GM13976 (cell line): ENCODE measurements at places on chromosomes 1 and 21.

GRCh38 chr1:206900149-206900548 lies 2.9 kb downstream of the IL24 start:
- DNase-seq = no peak

DNA sequence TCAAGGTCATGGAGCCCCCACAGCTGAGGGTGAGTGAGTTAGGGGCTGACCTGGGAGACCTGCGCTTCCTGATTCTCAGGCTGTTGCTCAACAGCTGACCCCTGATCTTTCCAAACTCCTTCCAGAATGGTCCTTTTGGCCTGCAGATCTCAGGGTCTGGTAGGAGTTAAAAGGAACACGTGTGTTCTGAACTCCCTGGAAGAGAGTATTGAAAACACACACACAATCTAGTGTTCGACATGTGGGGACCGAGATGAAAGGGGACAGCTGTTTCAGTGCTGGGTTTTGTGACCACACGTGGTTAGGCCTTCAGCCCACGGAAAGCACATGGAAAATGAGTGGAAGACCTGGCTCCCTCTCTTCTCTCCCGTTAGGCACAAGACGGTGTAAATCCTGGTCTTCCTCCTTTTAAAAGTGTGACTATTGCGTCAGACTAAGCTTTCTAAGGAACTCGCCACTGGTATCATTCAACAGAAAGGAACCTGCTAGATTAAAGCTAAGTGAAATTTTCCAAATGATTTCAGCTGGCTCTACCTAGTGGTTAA lies 49.6 kb downstream of the RUNX1 start:
- no peak for DNase-seq

GRCh38 chr1:227321035-227321434 lies 2.7 kb upstream of the CDC42BPA start:
- no peak for DNase-seq

- peak; percentile 96 for DNase-seq
Observed at GRCh38 chr1:156500793-156501506, 375 bp upstream of the MEF2D start.

- no peak for DNase-seq
Observed at GRCh38 chr1:232045139-232045994, 418.8 kb downstream of the DISC1 start.

DNA sequence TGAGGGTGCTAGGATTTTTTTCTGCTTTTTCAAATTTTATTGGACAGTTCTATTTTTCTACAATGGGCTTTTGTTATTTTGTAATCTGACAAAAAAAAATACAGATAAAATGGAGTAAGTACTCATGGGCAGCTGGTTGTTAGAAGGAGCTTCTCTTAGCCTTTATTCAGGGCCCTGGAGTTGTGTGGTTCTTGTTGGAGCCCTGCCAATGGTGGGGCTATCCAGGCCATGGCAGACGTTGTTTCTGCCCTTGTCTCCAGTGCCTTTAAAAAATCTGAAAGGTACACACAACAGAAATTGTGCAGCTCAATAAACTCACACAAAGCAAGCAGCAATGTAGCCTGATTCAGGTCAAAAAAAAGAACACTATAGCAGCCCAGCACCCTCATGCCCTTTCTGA lies 153.5 kb upstream of the GALNT2 start:
- no peak for DNase-seq

DNA sequence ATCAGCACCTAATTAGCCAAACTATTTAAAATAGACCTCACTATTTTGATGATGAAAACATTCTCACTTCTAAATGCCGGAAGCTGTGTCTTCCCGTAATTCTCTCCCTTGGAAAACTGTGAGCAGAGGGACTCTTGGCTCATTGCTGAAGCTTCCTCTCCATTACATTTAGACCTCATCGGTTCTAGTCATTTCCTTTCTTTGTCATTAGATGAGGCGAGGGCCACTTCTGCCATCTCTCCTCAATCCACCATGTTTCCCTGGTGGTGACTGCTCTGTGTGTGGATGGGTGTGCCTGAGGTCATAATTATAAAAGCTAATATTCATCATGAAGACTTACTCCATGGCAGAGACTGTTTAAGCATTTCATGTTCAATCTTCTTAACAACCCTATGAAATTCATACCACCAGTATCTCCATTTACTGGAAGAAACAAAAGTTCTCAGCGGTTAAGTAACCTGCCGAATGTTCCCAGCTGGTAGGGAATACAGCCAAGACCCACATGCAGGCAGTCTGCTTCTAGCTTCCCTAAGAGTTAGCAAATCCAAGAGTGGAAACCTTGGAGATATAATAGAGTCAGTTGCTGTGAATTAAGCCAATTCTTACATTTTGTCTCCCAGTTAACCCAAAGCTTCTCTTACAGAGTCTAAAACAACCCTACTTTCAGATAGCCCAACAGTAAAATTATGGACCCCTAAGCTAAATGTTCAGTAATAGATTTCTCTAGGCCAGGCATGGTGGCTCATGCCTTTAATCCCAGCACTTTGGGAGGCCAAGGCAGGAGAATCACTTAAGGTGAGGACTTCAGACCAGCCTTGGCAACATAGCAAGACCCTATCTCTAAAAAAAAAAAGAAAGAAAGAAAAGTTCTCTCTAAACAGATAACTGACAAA lies 156.2 kb downstream of the ZBTB18 start:
- DNase-seq = no peak

DNA sequence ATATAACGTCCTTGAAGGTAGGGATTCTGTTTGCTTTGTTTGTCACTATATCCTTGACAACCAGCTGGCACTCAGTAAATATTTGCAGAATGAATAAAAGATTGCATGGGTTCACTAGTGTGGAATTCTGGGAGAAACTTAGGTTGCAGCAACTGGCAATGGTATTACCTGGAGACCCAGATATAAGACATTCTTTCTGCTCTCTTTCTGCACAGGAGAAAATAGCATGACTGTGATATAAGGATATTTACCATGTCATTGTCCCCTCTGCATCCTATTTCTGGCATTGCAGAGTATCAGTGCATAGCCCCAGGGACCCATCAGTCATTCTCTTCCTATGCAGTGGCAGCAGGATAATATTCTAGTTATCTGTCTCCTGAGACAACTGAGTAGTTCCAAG lies 308.9 kb upstream of the LRRC7 start:
- DNase-seq = no peak

DNA sequence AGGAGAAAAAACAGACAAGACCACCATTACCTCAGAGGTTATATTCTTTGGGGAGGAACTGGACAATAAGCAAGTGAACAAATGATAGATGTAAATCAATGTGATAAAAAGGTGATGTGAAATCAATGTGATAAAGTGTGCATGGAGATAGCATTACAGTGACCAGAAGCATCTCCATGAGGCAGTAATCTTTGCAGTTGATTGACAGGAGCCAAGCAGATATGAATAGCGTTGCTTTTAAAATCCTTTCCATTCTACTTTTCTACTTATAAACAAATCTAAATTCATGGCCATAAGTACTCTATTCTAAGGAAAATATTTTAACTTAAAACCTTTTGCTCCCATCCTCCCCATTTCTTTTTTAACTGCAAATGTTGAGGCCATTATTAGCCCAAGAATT lies 2.8 kb upstream of the H3-3A start:
- no peak for DNase-seq

GRCh38 chr1:194069168-194069830 lies 882.9 kb upstream of the B3GALT2 start:
- no peak for DNase-seq

- no peak for DNase-seq
Observed at GRCh38 chr1:9744106-9744799, 79.5 kb downstream of the CLSTN1 start.

GRCh38 chr1:29162476-29163138 lies 19.1 kb downstream of the SRSF4 start:
- DNase-seq = no peak

DNA sequence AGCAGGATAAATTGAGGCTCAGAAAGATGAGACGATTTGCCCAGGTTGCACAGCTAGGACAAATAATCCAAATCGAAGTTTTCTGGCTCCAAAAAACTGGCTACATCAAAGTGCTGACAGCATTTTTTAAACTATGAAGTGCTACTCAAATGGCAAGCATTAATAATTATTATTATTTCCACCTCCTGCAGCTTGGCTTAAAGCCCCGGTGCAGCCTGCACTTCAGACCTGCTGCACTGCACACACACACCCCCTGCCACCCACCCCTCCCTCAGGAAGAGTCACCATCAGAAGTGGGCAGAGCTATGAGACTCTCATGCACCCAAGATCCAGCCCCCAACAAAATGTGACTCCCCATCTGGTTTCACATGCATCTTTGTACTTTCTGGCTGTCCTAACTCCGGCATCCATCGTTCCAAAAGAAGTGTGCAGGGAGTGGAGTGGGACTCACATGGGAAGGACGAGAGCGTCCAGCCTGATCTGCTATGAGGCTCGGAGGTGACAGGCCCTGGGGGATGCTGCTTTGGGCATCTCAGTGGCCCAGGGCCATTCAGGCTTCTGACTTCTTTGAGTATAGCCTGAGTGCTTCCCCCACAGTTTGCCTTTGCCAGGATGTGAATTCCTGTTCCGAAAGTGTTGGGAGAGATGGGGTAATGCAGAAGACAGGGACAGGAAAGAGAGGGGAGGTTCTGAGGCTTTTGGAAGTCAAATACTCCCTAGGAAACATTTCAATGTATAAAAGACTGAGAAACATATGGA lies 65.0 kb upstream of the FAM20B start:
- no peak for DNase-seq

DNA sequence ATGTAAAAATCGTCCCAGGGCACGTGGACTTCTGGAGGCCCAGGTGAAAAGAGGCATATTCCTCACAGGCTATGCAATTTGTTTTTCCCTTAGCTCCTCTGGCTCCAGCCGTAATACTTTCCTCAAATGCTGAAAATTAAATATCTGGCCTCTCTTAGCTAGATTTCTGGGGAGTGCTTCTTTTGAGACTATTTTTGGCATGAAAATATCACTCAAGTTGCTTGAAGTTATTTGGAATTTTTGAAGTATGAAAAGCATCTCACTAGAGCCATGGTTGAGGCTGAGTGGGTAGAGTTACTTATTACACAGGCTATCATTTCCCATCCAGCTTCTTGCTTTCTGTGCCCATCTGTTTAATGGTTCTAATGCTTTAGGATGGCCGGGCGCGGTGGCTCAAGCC lies 59.7 kb downstream of the MYOM3 start:
- no peak for DNase-seq

- no peak for DNase-seq
Observed at GRCh38 chr1:210405316-210405715, 76.6 kb downstream of the HHAT start.

DNA sequence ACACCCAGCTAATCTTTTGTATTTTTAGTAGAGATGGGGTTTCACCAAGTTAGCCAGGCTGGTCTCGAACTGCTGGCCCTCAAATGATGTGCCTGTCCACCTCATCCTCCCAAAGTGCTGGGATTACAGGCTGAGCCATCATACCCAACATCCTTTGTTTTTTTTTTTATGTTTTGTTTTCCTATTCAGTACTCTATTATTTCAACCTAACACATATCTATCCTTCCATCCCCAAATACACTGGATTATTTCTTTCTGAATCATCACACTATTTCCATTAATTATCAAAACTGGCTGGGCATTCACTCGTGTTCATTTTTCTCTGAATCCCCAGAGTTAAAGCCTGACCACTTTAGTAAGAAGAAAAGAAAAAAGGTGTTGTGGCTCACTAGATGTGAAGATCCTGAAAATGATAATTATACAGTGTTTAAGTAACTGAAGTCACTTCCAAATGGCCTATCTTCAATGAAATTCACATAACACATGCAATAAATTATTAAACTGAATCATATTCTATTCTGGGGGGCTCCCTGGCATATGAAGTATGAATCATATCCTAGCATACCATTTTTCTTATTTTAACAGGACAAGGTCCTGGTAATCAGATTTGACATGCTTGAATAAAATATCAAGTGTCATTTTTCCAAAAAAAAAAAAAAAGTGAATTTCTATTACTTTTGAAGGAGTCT lies 1754.2 kb downstream of the BRINP3 start:
- no peak for DNase-seq

GRCh38 chr21:42431196-42431595 lies 27.5 kb downstream of the UBASH3A start:
- DNase-seq = no peak

DNA sequence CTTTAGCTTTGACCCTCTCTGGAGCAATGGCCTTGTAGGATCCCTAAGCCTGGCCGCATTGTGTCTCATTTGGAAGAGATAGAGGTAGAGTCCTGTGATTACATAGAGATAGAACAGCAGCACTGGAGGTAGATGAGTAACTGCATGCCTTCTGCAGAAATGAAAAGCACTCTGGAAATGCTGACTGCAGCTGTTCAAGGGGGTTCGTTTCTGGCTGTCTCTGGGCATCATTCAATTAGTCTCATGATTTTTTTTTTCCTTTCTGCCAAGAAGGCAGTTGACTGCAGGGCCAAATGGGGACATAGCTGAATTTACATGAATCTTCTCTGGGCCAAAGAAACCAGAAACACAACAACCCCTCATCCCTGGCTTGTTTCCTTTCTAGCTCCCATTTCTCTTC lies 28.1 kb upstream of the SNX27 start:
- no peak for DNase-seq

- DNase-seq = no peak
Observed at GRCh38 chr1:230401101-230401500, 25.0 kb downstream of the PGBD5 start.

DNA sequence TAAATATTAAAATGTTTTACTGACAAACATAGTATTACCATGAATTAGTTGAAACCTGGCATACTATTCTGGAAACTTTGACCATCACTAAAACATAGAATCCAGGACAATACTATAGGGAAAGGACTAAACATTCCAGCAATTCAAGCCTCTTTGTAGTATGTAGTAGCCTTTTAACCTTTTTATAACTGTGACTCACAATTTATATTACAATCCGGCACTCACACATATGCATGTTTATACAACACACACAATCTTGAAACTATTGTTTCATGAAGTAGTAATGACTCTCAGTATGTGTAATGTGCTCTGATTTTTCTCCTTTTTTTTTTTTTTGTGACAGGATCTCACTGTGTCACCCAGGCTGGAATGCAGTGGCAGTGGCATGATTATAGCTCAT lies 64.3 kb downstream of the ANKRD13C start:
- no peak for DNase-seq

DNA sequence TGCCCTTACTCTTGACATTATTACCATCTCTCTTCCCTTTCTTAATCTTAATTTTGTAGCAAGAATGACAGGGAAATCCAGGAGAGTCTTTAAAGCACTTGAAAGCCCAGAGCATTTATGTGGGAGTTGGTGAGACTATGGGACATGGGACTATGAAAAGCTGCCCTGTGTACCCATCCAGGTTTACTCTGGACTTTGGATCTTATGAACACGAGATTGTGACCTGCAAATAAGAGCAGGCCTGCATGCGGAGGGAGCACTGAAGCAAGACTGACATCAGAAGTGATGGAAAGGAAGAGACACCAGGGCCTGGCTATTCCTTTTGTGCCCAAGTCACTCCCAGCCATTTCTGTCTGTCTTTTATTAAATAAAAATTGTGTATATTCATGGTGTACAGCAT lies 209.6 kb downstream of the NUF2 start:
- no peak for DNase-seq

GRCh38 chr1:40745176-40745575 lies 38.4 kb upstream of the KCNQ4 start:
- no peak for DNase-seq

GRCh38 chr1:205840146-205840923 lies 9.6 kb downstream of the PM20D1 start:
- DNase-seq = no peak
